ENCODE measurements at places on chromosomes 7 and 10. TPM values are rescaled to one million over a fixed set of nuclear protein-coding genes. Genes with fewer than 3 reads are reported as not detected.

Gene MMRN2
- total RNA-seq: 5.1 TPM

Gene PKD2L1
- 0.46 TPM for total RNA-seq

Gene GPC2
- total RNA-seq: 49.6 TPM

Gene LRRC4
- total RNA-seq: 21.2 TPM

Gene GIMAP4
- total RNA-seq: 10.8 TPM

Gene FEZF1
- total RNA-seq: 12.2 TPM

Gene ZNF804B
- total RNA-seq: 8.3 TPM

Gene FXYD4
- not detected for total RNA-seq

Gene KCP
- 1.2 TPM for total RNA-seq

Gene POLR1F
- total RNA-seq: 17.5 TPM

Gene NPFFR1
- 5.1 TPM for total RNA-seq

Gene ELN
- 33.2 TPM for total RNA-seq

Gene EFCAB10
- total RNA-seq: 11.8 TPM

Gene WDR11
- total RNA-seq: 70.1 TPM

Gene MYL10
- total RNA-seq: not detected

Gene CAV1
- total RNA-seq: 10.6 TPM

Data from diencephalon (tissue), 1 donor.